ENCODE measurements at places on chromosomes 1 and 21.
A peak's percentile ranks its signal among the peaks of the same experiment; 100 is the strongest.

DNA sequence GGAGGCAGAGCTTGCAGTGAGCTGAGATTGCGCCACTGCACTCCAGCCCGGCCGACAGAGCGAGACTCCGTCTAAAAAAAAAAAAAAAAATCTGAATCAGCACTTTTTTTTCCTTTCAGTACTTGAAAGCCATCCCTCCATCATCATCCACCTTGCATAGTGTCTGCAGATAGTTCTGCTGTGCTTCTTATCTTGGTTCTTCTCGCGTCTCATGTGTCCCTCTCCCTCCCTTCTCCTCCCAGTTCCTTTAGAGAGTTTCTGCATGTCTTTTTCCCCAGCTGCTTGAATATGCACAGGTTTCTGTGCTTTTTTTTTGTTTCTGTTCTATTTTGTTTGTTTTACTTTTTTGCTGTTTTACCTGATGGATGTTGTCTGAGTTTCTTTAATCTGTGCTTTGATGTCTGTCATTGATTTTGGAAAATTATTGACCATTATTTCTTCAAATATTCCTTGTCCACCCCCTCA lies 3.9 kb upstream of the COL18A1 start:
- DNase-seq: no peak

DNA sequence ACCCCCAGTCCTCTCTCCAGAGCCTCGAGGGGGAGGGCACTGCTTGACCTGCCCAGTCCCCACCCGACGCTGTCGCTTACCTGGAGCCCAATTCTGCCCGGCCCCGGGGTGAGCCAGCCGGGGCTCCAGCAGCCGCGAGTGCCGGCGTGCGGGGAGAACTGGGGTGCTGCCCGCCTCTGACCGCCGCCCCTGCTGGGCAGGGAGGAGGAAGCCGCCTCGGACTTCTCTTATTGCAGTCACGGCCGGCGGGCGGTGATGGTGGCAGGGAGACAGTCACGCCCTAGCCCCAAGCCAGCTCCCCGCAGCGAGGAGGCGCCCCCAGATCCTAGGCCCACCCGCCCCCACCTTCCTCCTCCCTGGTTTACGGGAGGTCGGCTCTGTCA lies at the start of gene FGR:
Gene FGR (minus strand): TSS at position 201 of the 383 bp plus-strand sequence. CDS start 11,269 bp downstream, outside the sequence.
- DNase-seq: no peak

DNA sequence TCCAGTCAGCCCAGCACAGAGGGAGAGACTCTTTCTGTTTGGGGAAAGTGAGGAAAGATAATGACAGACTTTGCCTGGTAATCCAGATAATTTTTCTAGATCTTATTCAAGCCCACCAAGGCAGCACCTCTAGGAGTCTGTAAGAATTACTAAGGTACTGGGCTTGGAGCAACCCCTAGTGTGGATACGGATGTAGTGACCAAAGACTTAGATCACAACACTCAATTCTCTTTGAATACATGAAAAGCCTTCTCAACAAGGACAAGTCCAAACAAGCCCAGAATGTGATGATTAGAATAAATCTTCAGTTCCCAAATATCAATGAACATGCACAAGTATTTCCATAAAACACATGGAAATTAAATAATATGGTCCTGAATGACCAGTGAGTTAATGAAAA lies 206.9 kb downstream of the MRPL39 start:
- no peak for DNase-seq

DNA sequence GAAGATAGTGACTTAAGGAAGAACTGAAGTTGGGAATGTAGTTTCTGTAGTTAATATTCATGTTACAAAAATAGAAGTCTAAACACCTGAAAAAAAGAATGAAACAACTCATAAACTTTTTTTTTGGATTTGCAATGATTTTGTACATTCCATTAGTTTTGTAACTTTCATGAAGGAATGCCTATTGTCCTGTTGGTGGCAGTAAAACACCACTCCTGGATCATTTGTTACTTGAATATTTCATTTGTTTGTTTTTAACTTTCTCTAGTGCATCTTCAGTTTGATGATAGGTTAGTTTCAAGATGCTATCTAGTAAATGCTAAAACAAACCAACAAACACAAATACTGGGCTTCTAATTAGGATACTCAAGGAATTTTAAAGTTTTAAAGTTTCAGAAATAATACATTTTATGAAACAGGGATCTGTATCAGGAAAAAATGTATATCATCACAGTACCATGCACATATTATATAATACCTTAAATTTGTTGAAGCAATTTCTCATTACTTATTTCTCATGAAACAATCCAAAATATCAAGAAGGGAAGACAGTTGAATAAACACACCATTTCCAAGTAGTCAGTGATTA lies 229.7 kb upstream of the CACYBP start:
- DNase-seq: peak; percentile 60

DNA sequence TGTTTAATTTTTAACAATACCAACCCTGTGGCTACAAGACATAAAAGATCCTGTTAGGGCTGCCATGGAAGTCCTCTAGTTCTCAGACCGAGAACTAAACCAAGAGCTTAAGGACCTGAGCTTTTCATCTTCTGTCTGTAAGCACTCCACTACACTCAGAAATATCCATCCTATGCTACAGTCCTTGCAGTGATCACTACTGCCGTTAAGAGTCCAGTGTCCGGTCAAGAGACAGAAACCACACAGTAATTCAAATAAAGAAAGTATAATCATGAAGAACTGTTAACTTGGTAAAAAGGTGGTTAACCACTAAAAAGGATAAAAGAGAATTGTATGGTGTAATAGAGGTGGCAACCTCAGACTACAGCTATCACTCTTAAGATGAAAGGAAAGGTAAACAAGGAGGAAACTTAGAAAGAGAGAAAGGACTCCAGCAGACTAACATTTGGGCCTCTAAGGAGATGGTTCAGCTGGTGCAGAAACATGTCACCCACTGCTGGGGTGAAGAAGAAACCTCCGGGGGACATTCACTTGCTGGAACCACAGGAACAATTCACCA lies 22.1 kb upstream of the PRDX6 start:
- DNase-seq: no peak

- no peak for DNase-seq
Observed at GRCh38 chr1:223203034-223203408, 60.0 kb upstream of the TLR5 start.

GRCh38 chr1:34113887-34114286 lies 51.1 kb downstream of the CSMD2 start:
- DNase-seq: peak; percentile 1

GRCh38 chr1:235503403-235504121 lies 690 bp downstream of the B3GALNT2 start:
- DNase-seq: peak; percentile 58

DNA sequence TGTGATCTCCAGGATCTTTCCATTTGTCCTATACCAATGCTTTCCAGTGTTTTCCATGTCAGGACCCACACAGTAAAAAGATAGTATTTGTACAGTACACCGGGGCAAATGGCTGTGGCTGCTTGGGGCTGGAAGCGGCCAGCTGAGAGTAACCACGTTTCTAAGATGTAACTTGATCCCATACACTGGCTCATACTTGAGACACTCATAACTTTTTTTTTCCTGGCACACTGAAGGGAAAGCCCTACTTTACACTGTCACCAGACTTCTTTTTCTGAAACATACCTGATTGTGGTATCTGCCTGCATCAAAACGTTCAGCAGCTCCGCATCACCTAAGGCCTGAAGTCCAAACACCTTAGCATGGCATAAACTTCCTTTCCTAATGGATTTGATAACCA lies 21.6 kb downstream of the VPS13D start:
- no peak for DNase-seq

DNA sequence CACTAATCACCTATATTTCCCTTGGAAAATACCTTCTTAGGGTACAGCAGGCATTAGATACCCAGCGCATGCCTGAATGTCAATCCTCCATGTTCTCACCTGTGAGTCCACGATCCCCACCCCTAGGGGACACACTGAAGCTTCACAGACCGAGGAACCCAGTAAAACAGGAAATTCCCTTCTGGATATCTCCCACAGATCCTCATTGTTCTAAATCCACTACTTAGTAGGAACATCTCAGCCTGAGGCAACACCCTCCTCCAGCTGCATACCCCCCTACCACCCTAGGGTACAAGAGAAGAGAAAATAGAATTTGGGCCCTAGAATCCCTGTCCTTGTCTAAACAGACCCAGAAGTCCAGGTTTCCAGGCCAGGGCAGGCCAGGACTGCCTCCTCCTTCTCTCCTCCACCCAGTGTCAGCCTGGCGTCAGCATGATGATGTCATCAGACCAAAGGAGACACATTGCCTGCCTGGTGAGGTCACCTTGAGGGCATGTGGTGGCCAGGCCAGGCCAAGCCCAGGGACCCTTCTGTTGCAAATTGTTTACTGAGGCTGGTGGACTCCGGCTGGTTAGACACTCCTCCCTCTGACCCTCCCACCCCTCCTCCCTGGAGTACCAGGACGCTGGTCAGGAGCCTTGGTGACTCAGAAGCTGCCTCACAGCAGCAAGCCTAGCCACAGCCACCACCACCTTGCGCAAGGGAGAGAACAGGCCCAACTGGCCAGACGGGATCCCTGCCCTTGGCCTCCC lies 6.2 kb downstream of the NECTIN4 start:
- no peak for DNase-seq

DNA sequence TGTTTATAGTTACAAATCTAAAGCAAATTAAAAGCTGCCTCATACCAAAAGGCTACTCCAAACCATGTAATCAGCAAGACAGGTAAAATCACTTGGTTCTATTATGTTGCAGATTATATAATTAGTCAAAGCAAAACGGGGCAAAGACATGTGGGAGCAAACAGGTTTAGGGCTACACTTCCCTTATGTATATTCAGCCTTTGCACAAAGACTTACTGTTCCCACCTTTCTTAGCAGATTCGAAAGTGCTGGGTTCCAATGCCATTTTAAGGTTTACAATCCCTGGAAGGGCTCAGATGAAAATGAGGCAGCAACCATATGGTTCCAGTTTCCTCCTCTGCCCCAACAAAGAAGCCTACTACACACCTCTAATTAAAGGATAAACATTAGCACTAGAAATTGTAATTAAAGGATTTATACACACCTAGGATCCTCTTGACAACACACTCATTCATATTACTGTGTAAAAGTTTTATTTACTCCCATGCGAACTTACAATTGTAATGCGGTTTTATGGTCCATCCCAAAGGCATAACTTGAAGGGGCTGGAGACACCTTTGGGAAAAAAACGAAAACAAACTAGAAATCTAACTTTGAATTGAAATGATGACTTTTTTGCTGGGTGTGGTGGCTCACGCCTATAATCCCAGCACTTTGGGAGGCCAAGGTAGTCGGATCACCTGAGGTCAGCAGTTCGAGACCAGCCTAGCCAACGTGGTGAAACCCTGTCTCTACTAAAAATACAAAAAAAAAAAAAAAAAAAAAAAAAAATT lies 117.3 kb upstream of the PKN2 start:
- no peak for DNase-seq

DNA sequence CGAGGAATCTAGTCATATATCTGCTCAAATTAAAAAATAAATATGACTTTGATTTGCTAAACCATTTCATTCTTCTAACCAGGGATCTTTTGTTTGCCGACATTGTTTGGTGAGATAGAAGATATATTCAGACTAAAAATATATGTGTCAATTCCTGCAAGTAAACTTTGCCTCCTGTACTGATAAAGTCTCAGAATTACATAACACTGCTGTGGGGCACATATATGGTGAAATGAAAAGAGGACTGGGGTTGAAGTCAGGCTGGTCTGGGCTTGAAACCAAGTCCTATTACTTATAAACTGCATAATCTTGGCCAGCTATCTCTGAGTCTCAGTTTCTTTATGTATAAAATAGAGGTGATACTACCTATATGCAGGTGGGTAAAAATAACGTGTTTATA lies 9.8 kb downstream of the SCMH1 start:
- no peak for DNase-seq

- DNase-seq: no peak
Observed at GRCh38 chr21:37912616-37913015, 3.6 kb downstream of the KCNJ6 start.

Data from Kasumi-1 (cell line).